ENCODE measurements at places on chromosomes 2 and 18. TPM values are rescaled to one million over a fixed set of nuclear protein-coding genes. Genes with fewer than 3 reads are reported as not detected.
A peak's percentile ranks its signal among the peaks of the same experiment; 100 is the strongest.

DNA sequence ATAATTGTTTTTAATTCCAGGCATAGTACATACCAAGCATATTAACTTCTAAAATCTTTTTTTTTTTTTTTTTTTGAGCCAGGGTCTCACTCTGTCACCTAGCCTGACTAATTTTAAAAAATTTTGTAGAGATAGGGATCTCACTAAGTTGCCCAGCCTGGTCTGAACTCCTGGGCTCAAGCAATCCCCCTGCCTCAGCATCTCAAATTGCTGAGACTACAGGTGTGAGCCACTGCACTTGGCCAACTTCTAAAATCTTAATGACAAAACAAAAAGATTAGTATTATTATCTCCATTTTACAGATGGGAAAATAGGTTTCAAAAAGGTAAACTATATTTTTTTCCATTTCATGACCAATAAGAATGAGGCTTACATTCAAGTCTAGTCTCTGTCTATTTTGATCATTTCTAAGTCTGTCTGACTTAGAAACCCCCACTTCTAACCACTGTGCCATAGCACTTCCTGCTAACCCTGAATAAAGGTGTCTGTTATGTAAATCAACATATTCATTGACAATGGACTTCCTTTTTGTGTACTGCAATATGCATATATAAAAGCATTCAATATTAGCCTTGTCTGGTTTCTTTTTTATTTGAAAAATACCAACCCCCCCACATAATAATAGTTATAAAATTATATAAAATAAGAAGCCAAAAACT is 28.7 kb upstream of the ZEB2 start:
- H3K27ac ChIP-seq, result no peak overlapping the region
- peaks cover 10% of the 10 kb centered on the region for H3K4me1 ChIP-seq
- peak; percentile 44 for DNase-seq
- no peak overlapping the region for H3K4me3 ChIP-seq
- no peaks in the 10 kb centered on the region for H3K36me3 ChIP-seq
- H3K27me3 ChIP-seq, result peaks cover 4% of the 10 kb centered on the region

GRCh38 chr2:158990397-158991214 is 22.2 kb downstream of the TANC1 start:
- DNase-seq, result no peak
- no peaks in the 10 kb centered on the region for H3K36me3 ChIP-seq
- H3K27me3 ChIP-seq, result peaks cover 2% of the 10 kb centered on the region
- H3K4me3 ChIP-seq, result no peak overlapping the region
- no peaks in the 10 kb centered on the region for H3K4me1 ChIP-seq

DNA sequence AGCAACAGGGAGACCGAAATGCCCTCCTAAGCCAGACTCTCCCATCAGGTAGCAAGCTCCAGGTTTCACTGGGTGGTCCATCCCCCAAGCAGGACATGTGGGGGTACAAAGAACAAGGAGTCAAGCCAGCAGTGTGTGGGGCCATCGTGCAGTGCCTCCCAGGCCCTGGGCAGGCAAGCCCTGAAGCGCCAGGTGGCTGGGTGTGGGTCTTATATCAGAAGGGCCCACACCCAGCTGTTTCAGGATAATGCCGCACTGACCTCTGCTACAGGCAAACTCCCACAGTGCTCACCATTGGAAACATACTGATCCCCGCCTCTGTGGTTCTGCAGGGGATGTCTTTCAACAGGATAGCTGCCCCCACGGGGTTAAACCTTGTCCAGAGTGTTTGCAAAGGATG is 174.2 kb upstream of the SMAD2 start:
- H3K36me3 ChIP-seq, result no peaks in the 10 kb centered on the region
- DNase-seq, result no peak
- no peak overlapping the region for H3K27ac ChIP-seq

DNA sequence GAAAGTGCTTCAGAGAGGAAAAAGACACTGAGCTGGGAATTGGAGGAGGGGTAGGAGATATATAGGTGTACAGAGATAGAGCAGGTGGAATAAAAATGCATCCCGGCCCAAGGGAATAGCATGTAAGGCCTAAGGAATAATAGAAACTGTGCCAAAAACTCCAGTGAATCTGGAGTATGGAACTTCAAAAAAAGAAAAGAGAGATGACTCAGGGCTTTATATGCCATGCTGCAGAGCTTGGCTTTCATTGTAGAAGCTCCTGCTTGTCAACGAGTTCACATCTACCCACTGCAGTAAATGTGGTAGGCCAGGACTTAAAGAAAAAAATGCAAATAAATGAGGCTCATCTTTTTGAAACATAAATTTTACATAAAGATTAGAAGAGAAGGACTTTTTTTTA is 131.8 kb downstream of the MREG start:
- no peaks in the 10 kb centered on the region for H3K4me1 ChIP-seq
- no peaks in the 10 kb centered on the region for H3K36me3 ChIP-seq
- peaks cover 9% of the 10 kb centered on the region for H3K27me3 ChIP-seq
- no peak for DNase-seq
- no peak overlapping the region for H3K27ac ChIP-seq
- no peak overlapping the region for H3K4me3 ChIP-seq

- H3K36me3 ChIP-seq, result peaks cover 5% of the 10 kb centered on the region
- H3K27ac ChIP-seq, result no peak overlapping the region
- no peak for DNase-seq
- H3K27me3 ChIP-seq, result no peaks in the 10 kb centered on the region
Observed at GRCh38 chr2:148110184-148110583, 89.3 kb downstream of the MBD5 start.

DNA sequence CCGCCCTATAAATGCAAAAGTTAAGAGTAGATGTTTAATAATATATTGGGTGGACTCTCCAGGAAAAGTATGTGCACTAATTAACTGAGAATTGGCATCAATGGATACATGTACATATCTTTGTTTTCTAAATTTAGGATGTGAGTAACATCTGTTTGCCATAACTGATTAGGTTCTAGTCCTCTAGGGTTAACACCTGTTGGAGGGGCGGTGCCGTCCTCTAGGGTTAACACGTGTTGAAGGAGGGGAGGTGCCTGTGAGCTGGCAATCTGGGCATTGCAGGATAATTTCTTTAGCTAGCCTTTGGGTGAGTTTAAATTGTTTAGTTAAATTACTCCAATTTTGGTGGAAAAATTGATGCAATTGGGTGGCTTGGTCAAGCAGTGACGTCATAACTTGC is 30.9 kb downstream of the HTR2B start:
- no peaks in the 10 kb centered on the region for H3K4me1 ChIP-seq
- H3K27me3 ChIP-seq, result no peaks in the 10 kb centered on the region
- no peak for DNase-seq
- H3K27ac ChIP-seq, result no peak overlapping the region

- no peaks in the 10 kb centered on the region for H3K36me3 ChIP-seq
- no peak overlapping the region for H3K27ac ChIP-seq
- H3K4me1 ChIP-seq, result peaks cover 5% of the 10 kb centered on the region
- H3K27me3 ChIP-seq, result peaks cover 9% of the 10 kb centered on the region
- DNase-seq, result no peak
Observed at GRCh38 chr2:210517264-210517663, 39.1 kb upstream of the CPS1 start.

GRCh38 chr2:25537526-25537925 is 135.9 kb downstream of the DTNB start:
- H3K27me3 ChIP-seq, result no peaks in the 10 kb centered on the region
- no peak overlapping the region for H3K4me3 ChIP-seq
- no peak for DNase-seq
- H3K36me3 ChIP-seq, result peaks cover 3% of the 10 kb centered on the region

GRCh38 chr2:160411955-160412354 is 81.7 kb downstream of the RBMS1 start:
- no peak for DNase-seq
- H3K27ac ChIP-seq, result peak overlapping the region; percentile 91
- peak overlapping the region; percentile 66 for H3K4me3 ChIP-seq
- H3K36me3 ChIP-seq, result peaks cover 27% of the 10 kb centered on the region
- H3K4me1 ChIP-seq, result peaks cover 62% of the 10 kb centered on the region

DNA sequence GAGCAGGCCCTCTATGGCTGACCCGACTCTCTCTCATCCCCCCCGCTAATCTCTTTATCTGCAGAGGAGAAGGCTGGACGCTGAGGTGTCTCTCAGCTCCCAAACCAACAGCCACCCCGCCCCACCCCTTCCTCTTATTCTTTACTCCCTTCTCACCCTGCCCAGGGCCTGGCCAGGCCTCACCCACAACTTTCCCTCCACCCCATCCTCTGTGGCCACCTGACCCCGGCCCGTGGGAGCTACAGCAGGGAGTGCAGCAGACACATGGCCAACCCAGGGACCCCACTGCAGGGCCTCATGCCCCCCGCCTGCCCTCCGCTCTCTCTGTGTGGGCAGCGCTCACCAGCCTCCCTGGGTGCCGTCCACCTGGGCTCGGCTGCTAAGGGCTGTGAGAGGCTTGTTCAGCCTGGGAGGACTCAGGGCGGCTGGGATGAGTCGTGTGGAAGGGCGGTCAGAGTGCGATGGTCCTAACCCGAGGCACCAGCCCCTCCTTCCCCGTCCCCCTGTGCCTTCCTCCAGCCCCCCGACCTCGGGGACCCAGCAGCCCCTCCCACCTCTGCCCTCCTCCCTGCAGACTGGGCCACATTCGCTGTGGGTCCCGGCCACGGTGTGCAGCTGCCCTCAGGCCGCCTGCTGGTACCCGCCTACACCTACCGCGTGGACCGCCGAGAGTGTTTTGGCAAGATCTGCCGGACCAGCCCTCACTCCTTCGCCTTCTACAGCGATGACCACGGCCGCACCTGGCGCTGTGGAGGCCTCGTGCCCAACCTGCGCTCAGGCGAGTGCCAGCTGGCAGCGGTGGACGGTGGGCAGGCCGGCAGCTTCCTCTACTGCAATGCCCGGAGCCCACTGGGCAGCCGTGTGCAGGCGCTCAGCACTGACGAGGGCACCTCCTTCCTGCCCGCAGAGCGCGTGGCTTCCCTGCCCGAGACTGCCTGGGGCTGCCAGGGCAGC is 6.8 kb downstream of the NEU4 start:
- no peaks in the 10 kb centered on the region for H3K27me3 ChIP-seq
- H3K27ac ChIP-seq, result no peak overlapping the region
- no peak for DNase-seq

- H3K4me1 ChIP-seq, result peaks cover 51% of the 10 kb centered on the region
- no peak for DNase-seq
- no peaks in the 10 kb centered on the region for H3K27me3 ChIP-seq
- H3K27ac ChIP-seq, result peak overlapping the region; percentile 68
- peaks cover 9% of the 10 kb centered on the region for H3K36me3 ChIP-seq
- peak overlapping the region; percentile 26 for H3K4me3 ChIP-seq
Observed at GRCh38 chr2:69683170-69683971, 39.8 kb upstream of the AAK1 start.

DNA sequence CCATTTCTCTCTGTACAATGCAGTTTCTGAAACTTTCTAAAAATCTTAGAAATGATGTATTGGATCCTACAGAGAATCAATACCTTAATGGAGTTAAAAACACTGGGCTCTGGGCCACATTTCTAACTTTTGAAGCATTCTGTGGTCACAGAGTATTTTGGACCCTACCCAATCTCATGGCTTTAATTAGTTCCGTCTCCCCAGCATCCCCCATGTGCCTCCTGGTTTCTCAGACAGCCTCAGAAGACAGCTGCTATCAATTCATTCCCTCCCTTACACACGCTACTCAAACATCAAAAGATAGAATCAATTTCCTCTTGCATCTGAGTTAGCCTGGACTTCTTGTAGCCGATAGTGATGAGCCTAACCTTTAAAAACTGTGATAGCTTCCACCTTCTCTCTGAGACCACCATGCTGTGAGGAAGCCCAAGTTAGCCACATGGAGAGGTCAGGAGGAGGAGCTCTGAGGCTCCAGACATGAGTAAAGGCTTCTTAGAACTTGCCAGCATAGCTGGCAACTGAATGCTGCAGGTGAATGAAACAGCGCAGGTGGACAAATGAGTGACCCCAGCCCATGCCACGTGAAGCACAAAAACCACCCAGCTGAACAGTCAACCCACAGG is 10.4 kb downstream of the ADCY3 start:
- no peaks in the 10 kb centered on the region for H3K27me3 ChIP-seq
- H3K27ac ChIP-seq, result no peak overlapping the region
- peaks cover 47% of the 10 kb centered on the region for H3K36me3 ChIP-seq
- peaks cover under 1% of the 10 kb centered on the region for H3K4me1 ChIP-seq
- no peak for DNase-seq
- no peak overlapping the region for H3K4me3 ChIP-seq

DNA sequence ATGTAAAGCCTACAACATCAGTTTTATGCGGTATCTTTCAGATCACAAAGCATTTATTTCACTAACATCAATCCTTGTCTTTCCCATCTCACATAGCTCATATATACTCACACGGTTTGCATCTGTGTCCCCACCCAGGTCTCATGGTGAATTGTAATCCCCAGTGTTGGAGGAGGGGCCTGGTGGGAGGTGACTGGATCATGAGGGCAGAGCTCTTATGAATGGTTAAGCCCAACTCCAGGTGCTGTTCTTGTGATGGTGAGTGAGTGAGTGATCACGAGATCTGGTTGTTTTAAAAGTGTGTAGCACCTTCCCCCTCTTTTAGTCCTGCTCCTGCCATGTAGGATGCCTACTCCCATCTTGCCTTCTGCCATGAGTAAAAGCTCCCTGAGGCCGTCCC is 42.0 kb downstream of the PARD6G start:
- no peak overlapping the region for H3K4me3 ChIP-seq
- H3K36me3 ChIP-seq, result no peaks in the 10 kb centered on the region
- no peaks in the 10 kb centered on the region for H3K4me1 ChIP-seq
- DNase-seq, result no peak

- no peaks in the 10 kb centered on the region for H3K4me1 ChIP-seq
- no peak overlapping the region for H3K4me3 ChIP-seq
- H3K27ac ChIP-seq, result no peak overlapping the region
- H3K36me3 ChIP-seq, result no peaks in the 10 kb centered on the region
Observed at GRCh38 chr2:22838461-22838860, 546.5 kb upstream of the KLHL29 start.

DNA sequence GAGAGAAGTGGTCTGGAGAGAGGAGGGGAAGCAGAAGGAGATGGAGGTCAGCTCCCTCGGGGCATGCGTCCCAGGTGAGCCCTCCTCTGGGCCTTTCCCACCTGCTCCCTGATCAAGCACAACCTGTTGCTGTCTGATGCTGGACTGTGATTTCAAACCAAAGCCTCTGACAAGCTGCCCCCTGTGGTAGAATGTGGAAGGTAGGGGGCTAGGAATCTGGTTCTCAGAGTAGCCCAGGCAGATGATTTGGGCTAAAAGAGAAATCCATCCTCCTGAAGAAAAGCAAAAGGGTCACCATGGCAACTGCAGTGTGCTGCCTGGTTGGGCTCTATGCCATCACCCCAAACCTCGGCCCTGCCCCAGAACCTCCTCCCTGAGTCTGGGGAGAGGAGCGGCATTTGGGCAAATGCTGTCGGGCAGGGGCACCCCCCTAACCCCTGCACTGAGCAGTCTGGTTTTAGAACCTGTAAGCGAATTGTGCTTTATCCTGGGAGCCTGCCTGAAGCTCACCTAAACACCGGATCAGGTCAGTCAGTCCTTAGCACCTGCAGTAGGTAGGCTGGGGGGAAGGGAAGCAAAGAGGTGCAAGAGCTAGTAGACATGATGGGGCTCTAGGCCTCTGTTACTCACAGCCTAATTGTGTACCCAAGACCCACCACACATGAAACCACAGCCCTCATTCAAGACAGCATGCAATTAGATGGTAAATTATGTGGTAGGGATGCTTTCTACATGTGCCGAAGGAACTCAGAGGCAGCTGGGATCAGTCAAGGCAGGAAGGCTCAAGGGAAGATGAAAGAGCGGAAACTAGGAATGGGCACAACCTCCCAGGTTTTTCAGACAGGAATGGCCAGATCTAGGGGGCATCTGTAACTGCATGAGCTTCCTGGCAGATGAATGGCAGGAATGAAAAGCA is 83.5 kb downstream of the DNMT3A start:
- peaks cover 24% of the 10 kb centered on the region for H3K4me1 ChIP-seq
- H3K4me3 ChIP-seq, result no peak overlapping the region
- no peak for DNase-seq

SERPINB7 gene
- not detected for total RNA-seq

KIF1A gene
- 1.5 TPM for total RNA-seq

FBXO41 gene
- 32.3 TPM for total RNA-seq

CD207 gene
- total RNA-seq, result not detected

SPIRE1 gene
- total RNA-seq, result 2.7 TPM

SCYGR4 gene
- total RNA-seq, result not detected

CXCR4 gene
- total RNA-seq, result 226 TPM

All from activated CD8-positive, alpha-beta T cell treated with anti-CD3 and anti-CD28 coated beads, Interleukin-2, amount 10 ng/mL, durations not matched to agents 7 days and 5 days (primary cell).